ENCODE measurements at places on chromosomes 4 and X.
A peak's percentile ranks its signal among the peaks of the same experiment; 100 is the strongest.

DNA sequence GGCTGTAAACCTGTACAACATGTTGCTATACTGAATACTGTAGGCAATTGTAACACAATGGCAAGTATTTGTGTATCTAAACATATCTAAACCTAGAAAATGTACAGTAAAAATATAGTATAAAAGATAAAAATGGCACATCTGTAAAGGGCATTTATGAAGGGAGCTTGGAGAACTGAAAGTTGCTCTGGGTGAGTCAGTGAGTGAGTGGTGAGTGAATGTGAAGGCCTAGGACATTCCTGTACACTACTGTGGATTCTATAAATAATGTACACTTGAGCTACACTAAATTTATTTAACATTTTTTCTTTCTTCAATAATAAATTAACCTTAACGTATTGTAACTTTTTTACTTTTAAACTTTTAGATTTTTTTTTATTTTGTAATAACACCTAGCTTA, 5.0 kb upstream of the SHROOM4 start:
- no peak for DNase-seq

DNA sequence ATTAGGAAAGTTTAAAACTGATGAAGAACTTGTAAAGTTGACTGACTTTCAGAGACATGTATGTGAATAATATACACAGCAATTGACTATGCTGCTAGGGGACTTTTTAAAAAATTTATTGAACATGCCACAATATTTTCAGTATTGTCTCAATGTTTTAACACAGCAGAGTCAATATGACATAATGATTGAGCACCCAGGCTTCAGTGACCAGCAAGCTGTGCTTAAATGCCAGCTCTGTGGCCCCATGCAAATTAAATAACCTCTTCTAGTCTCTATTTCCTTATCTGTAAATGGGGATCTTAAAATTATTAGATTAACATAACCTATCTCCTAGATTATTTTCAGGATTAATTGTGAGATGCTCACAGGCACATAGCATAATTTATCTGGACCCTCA, 56.8 kb upstream of the TXK start:
- no peak for DNase-seq

- peak; percentile 35 for DNase-seq
These were observed 92.3 kb downstream of the SPRY1 start for GRCh38 chr4:123488916-123489315.

- DNase-seq, result no peak
These were observed 77.2 kb downstream of the PDLIM5 start for GRCh38 chr4:94528792-94529451.

DNA sequence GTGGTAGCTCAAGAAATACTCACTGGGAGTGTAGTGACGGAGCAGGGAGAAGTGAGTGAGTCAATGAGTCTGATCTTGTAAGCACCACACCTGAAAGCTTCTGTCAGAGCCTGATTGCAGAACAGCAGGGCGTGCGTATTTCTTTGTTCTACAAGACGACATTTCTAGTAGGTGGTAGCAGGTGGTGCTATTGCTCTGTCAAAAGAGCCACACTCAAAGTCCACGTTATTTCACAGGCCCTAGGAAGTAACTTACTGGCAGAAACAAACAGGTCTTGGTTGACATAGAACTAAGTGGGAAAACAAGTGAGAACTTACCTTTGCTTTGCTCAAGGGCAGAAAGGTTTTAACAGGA, 46.4 kb upstream of the SPRY1 start:
- DNase-seq, result no peak

DNA sequence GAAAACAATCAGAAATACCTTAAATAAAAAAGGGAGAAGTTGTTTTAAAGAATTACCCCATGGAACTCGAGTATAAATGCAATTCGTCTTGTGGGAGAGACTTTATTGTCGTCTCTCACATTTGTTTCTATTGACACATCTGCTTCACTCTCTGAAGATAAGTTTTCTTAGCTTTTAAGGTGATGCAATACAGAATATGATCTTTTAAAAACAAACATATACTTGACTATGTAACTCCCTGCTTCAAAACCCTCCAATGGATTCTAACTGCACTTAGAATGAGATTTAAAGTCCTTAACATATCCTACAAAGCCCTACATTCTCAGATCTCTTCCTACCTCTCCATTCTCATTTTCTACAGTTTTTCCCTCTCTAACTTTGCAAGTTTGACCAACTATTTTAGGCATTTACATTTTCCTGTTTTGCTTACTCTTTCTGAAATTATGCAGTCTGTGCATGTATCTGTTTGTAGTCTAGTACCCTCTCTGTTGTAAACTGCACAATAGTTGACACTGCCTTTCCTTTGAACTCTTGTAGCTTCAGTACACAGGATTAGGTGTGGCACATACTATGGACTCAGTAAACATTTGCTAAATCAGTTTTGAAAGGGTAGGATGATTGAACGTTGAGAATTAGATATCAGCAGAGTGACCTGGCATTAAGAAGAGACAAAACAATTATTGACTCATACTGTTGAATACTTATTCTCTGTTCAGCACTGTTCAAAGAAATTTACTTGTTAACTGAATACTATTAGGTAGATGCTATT, 59.8 kb downstream of the AGTR2 start:
- no peak for DNase-seq

GRCh38 chrX:28988246-28988645, 401.0 kb downstream of the IL1RAPL1 start:
- no peak for DNase-seq

GRCh38 chrX:143002206-143002605, 23.5 kb upstream of the SPANXN4 start:
- DNase-seq, result no peak

GRCh38 chrX:17412692-17413091, 37.7 kb downstream of the NHS start:
- DNase-seq, result no peak

- DNase-seq, result no peak
These were observed 21.1 kb upstream of the SMIM10 start for GRCh38 chrX:134969726-134970125.

GRCh38 chrX:150486011-150486410, 82.4 kb upstream of the MTM1 start:
- peak; percentile 15 for DNase-seq

DNA sequence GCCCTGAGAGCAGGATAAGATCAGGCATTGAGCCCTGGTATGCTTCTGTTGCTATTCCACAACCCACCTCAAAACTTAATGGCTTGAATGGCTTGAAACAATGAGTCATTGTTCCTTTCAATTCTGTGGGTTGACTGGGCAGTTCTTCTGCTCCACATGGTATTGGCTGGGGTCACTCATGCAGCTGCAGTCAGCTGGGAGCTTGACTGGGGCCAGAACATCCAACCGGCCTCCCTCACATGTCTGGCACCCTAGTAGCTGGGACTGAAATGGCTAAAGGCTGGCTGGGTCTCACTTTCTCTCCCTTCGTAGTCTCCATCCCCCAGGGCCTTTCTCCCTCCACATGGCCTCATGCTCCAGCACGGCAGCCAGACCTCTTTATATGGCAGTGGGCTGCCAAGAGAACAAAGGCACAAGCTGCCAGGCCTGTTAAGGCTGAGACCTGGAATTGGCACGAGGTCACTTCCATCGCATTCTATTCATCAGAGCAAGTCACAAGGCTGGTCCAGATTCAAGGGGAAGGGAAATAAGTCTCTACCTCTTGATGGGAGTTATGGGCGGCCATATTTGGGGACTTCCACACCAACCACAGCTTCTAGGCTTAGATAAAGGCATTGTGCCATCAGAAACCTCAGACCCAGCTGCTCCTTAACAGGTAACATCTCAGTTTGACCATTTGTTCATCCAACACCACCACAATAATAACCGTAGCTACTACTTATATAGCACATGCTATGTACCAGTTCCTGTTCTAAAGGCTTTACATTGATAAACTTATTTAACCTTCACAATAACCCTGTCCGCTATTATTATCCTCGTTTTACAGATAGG, 159.7 kb upstream of the ATP6AP2 start:
- DNase-seq, result peak; percentile 2

DNA sequence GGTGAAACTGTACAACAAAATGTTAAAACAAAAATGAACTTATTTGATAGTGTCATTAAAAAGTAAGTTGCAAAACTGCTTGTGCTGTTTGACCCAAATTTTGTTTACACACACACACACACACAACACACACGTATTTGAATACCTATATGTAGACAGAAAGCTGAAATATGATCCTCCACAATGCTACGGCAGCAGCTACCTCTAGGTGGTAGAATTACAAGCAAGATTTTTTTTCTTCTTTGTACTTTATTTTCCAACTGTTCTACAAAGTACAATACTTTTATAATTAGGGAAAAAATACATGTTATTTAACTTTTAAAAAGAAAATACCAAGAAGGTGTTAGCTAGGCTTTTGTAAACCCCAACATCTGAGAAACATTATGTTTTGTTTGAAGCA, 1.2 kb downstream of the CYTL1 start:
- no peak for DNase-seq

- no peak for DNase-seq
These were observed 5.3 kb upstream of the SMIM10 start for GRCh38 chrX:134985479-134985878.

- DNase-seq, result no peak
These were observed 146.6 kb upstream of the TBL1X start for GRCh38 chrX:9318213-9318612.

GRCh38 chr4:3335385-3335784, 42.6 kb downstream of the RGS12 start:
- DNase-seq, result no peak

GRCh38 chr4:41070516-41071281, 143.6 kb downstream of the APBB2 start:
- no peak for DNase-seq

DNA sequence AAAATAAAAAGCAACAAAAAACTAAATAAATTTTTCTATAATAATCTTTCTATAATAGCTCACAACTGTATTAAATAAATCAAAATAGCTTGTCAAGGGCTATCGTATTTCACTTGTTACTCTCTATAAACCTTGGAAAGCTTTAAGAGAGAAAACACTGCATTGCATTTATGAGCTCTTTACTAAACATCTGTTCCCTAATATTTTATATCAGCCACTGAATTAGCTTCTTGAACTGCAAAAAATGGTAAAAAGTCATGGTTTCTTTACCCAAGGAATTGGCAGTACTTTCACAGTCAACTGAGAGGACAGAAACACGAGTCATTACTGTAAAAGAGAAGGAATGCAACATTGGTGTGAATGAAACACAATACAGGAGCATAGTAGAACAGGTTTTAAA, 671.2 kb downstream of the PCDH18 start:
- no peak for DNase-seq

DNA sequence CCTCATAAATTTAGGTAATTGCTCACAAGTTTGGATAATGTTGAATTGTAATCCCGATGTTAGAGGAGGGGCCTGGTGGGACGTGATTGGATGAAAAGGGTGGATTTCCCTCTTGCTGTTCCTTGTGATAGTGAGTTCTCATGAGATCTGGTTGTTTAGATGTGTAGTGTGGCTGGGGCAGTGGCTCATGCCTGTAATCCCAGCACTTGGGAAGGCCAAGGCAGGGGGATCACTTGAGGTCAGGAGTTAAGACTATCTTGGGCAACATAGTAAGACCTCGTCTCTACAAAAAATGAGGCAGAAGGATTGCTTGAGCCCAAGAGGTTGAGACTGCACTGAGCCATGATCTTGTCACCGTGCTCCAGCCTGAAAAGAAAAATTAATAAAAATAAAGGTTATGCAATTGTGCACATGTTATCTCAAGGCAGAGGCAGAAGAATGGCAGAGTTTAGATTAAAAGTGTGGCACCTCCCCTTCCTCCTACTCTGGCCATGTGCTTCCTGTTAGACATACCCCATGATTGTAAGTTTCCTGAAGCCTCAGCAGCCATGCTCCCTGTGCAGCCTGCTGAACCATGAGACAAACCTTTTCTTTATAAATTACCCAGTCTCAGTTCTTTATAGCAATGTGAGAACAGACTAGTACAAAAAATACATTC, 36.5 kb downstream of the ERVMER34-1 start:
- DNase-seq, result no peak

- DNase-seq, result no peak
These were observed 153.5 kb downstream of the PCDH18 start for GRCh38 chr4:137378821-137379220.

DNA sequence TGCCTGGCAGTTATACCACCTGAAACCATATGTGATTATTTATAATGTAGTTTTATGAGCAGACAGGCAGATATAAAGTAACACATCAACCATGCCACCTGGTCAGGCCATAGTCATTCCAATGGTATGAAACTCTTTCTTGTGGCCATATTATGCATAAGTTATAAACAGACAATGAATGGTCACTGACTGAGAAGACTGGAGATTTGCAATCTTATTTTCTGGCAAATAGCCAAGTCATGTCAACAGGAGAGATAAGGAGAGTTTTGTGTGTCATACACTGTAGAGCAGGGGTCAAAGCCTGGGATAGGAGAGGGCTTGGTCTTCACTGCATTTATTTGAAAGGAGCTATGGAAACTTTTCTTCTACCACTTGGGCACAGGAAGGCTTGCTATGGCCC, 29.5 kb downstream of the SORBS2 start:
- no peak for DNase-seq

DNA sequence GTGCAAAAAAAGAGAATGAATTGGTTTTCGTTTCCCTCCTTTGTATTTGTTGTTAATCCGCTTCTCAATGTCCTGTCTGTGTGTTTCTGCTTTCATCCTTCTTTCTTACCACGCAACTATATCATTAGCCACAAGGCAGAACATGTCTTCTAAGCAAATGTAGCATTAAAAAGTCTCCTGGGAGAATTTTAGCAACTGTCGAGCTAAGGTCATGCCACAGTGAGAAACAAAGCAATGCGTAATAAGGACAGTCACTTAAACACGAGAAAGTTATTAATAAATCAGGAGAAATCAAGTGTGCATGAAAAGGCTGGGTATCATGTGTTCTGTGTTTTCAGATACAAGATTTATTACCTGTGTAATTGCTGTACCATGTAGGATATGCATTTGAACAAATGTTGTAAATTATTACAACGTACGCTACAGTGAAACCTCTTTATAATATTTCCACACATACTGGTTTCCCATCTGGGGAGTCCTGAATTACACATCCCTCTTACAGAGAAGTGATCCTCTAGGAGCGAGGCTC, 890.8 kb downstream of the TRIML1 start:
- DNase-seq, result no peak

- DNase-seq, result peak; percentile 25
These were observed 79.1 kb upstream of the TFDP3 start for GRCh38 chrX:133297284-133297683.

- DNase-seq, result no peak
These were observed 46.2 kb upstream of the IGFBP7 start for GRCh38 chr4:57156242-57156990.

GRCh38 chr4:57075367-57075766, 34.8 kb downstream of the IGFBP7 start:
- no peak for DNase-seq

- no peak for DNase-seq
These were observed 746 bp downstream of the TCEAL7 start for GRCh38 chrX:103330681-103331288.

DNA sequence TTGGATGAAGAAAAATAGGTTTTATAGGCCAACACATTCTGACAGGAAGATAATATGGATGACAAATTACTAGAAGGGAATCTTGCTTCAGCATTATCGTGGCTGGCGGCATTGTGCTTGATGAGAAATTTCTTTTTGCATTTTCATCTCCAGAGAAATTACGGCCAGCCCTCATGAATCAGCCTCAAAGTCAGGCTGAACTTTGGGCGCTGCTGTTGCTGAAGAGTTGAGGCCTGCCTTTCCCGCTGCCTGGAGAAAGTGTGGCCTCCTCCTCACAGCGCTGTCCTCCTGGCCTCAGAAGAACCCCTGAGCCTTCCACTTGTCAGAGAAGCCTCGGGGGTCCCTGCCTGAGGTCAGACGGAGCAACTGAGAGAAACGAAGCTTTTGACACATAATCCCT, 272.4 kb upstream of the KCNIP4 start:
- no peak for DNase-seq
